ENCODE measurements at places on chromosomes 1 and 21. TPM values are rescaled to one million over a fixed set of nuclear protein-coding genes. Genes with fewer than 3 reads are reported as not detected.

Gene IVL
- total RNA-seq = not detected

Gene BEND5
- total RNA-seq = 12.0 TPM

Gene SLC6A17
- total RNA-seq = not detected

Gene GJB4
- total RNA-seq = not detected

Gene C4BPA
- not detected for total RNA-seq

Gene PCNT
- total RNA-seq = 85.4 TPM

Gene CRNN
- not detected for total RNA-seq

GRCh38 chr1:183804916-183805841 lies at the start of gene RGL1:
Gene RGL1 (plus strand): TSS chr1:183805120. CDS start chr1:183805298, 178 bp downstream.
- peaks cover 7% of the 10 kb centered on the region for H3K36me3 ChIP-seq
- H3K4me1 ChIP-seq = peaks cover 5% of the 10 kb centered on the region
- peak; percentile 58 for DNase-seq
- no peak within 1 kb of the TSS for H3K27ac ChIP-seq

- peaks cover 6% of the 10 kb centered on the region for H3K27me3 ChIP-seq
- DNase-seq = no peak
- peaks cover 23% of the 10 kb centered on the region for H3K4me1 ChIP-seq
- H3K27ac ChIP-seq = no peak overlapping the region
These were observed 3.8 kb upstream of the FGR start for GRCh38 chr1:27638805-27639204.

- no peak overlapping the region for H3K4me3 ChIP-seq
- peaks cover 13% of the 10 kb centered on the region for H3K27me3 ChIP-seq
- no peak for DNase-seq
- no peaks in the 10 kb centered on the region for H3K36me3 ChIP-seq
- H3K4me1 ChIP-seq = no peaks in the 10 kb centered on the region
These were observed 8.6 kb upstream of the RCAN1 start for GRCh38 chr21:34623516-34623915.

DNA sequence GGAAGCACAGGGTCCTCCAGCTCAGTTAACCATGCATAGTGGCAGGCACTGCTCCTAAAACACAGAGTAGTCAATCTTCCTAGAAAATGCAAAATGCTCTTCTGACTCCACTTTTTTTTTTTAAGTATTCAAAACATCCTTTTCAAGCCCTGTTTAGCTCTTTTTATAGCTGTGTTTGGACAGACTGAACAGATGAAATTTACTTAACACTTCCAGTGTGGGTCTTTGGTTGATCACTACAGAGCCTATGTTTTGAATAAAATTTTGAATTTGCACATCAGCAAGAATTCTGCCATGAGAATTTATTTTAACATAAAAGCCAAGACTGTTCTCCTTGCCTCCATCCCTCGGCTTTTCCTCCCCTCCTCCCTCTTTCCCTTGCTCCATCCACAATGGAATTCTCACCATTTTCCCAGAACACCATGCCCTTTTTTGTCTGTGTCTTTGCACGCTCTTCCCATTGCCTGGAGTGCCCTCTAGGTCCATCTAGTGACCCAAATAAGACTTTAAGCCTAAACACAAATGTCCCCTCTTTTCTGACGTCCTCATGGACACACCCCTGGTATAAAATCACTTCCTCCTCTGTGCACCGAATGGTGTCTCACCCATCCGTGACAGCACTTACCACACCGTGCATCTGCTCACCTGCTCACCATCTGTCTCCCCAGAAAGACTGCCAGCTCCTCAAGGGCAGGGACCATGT lies 24.0 kb upstream of the CPT2 start:
- H3K4me3 ChIP-seq = no peak overlapping the region
- H3K36me3 ChIP-seq = no peaks in the 10 kb centered on the region
- H3K27ac ChIP-seq = no peak overlapping the region

- no peak overlapping the region for H3K27ac ChIP-seq
- H3K4me1 ChIP-seq = no peaks in the 10 kb centered on the region
- H3K36me3 ChIP-seq = no peaks in the 10 kb centered on the region
These were observed 20.9 kb downstream of the SDC3 start for GRCh38 chr1:30887485-30888315.

All from activated naive CD8-positive, alpha-beta T cell treated with anti-CD3 and anti-CD28 coated beads, Interleukin-2, amount 10 ng/mL, durations not matched to agents 7 days and 5 days (primary cell).